ENCODE measurements at places on chromosomes 3 and 15.

- no peak for DNase-seq
These were observed 286.5 kb downstream of the NSUN3 start for GRCh38 chr3:94349310-94349878.

DNA sequence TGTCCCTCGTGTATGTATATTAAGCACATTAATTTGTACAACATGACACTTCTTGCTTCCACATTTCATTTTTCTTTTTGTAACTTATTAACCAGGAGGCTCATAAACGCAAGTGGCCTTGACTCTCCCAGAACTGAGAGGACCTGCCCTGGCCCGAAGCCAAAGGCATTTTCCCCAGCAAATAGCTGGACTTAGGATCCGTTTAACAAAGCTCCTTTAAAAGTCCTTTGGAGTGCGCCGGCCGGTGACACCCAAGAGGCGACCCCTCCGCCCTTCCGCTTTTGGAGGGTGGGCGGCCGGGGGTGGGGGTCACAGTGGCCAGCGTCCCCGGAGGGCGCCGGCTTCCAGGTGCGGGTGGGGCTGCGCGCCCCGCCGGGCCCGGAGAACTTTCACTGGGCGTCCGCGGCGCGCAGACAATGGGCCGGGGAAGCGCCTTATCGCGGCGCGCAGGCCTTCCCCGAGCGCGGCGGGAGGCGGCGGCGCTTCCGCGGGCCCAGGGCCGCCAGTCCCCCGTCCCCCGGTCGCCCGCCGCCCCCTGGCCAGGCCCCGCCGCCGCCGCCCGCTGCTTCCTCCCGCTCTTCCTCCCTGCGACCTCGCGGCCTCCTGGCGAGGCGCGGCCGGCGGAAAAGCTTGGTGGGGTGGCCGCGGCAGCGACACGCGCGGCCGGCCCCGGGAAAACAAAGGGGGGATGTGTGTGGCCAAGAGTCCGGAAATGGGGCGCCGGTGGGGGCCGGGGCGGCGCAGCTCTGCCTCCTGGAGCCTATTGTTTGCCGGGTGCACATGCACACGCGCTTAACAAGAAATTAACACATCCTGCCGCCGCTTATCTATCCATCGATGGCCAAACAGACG lies 613.4 kb downstream of the MCTP2 start:
- no peak for DNase-seq

DNA sequence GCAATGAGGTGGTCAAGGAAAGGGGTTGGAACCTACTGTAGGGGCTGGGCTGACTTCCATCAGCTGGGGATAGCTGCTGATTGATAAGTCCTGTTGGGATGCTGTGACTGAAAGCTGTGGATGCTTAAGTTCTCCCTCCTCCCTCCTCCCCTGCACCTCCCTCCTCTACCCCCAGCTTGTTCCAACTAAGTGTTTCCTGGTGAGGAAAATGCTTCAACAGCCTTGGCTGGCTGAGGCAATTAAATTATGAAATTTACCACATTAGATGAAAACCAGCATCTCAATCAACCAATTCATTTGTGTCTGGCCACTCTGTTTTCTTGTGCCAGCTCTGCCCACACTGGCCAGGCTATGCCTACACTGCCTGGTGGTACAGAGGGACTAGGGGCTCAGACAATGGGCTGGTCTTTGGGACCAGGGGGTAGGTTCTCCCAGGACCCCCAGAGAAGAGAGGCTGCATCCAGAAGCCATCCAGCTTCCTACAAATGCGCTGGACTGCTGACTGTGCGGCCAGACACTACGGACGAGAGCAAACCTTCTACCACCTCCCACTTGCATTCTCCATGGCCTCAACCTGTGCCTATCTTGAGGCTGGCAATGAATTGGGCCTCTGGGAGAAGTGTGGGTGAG lies 2.5 kb downstream of the KLHL25 start:
- DNase-seq, result no peak

- no peak for DNase-seq
These were observed 11.6 kb upstream of the DPH6 start for GRCh38 chr15:35557544-35557943.

GRCh38 chr3:178583963-178584575 lies 47.8 kb downstream of the KCNMB2 start:
- no peak for DNase-seq

All from DMS 273 treated with DMSO at 0.1 percent for 48 hours (cell line).